Mucosa of descending colon (tissue), 3 donors: ENCODE measurements at places on chromosomes 3 and 15. TPM values are rescaled to one million over a fixed set of nuclear protein-coding genes. Genes with fewer than 3 reads are reported as not detected.

STAB1 gene
- 187 TPM for total RNA-seq

FBN1 gene
- 9.3 TPM for total RNA-seq

GRCh38 chr15:57570340-57570739 is 21.4 kb upstream of the MYZAP start:
- DNase-seq: no peak

DNA sequence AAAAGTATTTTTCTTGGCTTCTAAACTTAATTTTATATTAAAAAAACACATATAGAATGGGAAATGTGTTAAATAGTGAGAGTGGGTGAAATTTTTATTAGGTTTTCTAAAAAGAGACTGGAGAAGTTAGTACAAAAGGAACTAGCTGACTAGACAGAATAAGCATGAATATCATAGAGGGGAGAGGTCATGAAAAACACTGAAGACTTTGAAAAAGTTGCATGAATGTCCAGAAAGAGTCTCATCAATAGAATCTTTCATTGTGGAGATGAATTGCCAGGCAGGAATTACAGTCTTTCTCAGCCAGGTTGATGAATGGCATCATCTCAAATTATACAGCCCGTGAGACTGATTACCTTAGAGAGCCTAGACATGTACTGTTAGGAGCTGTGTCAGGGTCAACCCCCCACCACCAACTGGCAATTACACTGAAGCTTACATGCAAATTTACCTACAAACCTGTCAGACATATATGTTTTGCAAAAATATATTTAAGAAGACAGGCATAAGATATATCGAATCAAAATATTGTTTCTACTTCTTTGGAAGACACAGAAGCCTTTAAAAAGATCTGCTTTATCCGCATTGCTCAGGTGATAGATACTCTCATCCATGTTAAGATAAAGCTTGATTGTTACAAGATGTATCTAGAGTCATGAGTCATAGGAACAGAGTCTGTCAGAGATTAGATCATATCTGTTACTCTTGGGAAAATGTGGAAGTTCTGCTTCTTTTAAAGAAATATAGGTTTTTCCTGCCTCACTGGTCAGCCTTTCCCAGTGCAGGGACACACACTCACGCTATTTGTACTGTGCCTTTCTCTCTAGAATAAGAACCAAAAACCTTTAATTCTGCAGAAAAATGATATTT is 34.8 kb upstream of the PFN2 start:
- DNase-seq: no peak

GRCh38 chr3:24683633-24684384 is 189.2 kb upstream of the THRB start:
- DNase-seq: no peak

CPNE9 gene
- 0.70 TPM for total RNA-seq

RTP4 gene
- total RNA-seq: 7.9 TPM

GRCh38 chr3:189041482-189042090 is 130.2 kb upstream of the TPRG1 start:
- peak; percentile 32 for DNase-seq
